ENCODE measurements at places on chromosomes 5 and 9. TPM values are rescaled to one million over a fixed set of nuclear protein-coding genes. Genes with fewer than 3 reads are reported as not detected.

NR2F1 gene
- 4.3 TPM for total RNA-seq

CYLC2 gene
- not detected for total RNA-seq

SEC24A gene
- total RNA-seq: 10.2 TPM

CDO1 gene
- total RNA-seq: not detected

PDE6A gene
- total RNA-seq: 0.24 TPM

COL5A1 gene
- total RNA-seq: 54.8 TPM

AQP3 gene
- total RNA-seq: 22.7 TPM

CDH9 gene
- total RNA-seq: not detected

ANKRD34B gene
- total RNA-seq: 0.17 TPM

DHFR gene
- total RNA-seq: 53.2 TPM

GPX8 gene
- 34.2 TPM for total RNA-seq

IDNK gene
- total RNA-seq: 7.6 TPM

FAM221B gene
- not detected for total RNA-seq

SMIM33 gene
- not detected for total RNA-seq

MYOZ3 gene
- total RNA-seq: not detected

TAS2R1 gene
- total RNA-seq: not detected

BHMT gene
- total RNA-seq: not detected

FBXL7 gene
- 1.3 TPM for total RNA-seq

GDA gene
- total RNA-seq: 1.2 TPM

FOXD4L5 gene
- total RNA-seq: 0.03 TPM

ACTL7A gene
- not detected for total RNA-seq

PCDHGA4 gene
- 0.15 TPM for total RNA-seq

QSOX2 gene
- total RNA-seq: 25.4 TPM

ANXA6 gene
- 46.1 TPM for total RNA-seq

FGF1 gene
- total RNA-seq: 0.44 TPM

PHAX gene
- total RNA-seq: 70.0 TPM

TRIM36 gene
- 1.8 TPM for total RNA-seq

LHX6 gene
- 2.4 TPM for total RNA-seq

LCNL1 gene
- total RNA-seq: 0.13 TPM

SLC6A7 gene
- total RNA-seq: not detected

HTR1A gene
- not detected for total RNA-seq

ITGA1 gene
- total RNA-seq: 1.6 TPM

ZNF474 gene
- total RNA-seq: 0.17 TPM

TMEM215 gene
- not detected for total RNA-seq

TAF11L5 gene
- not detected for total RNA-seq

FBP2 gene
- 0.06 TPM for total RNA-seq

SAXO1 gene
- total RNA-seq: not detected

MARVELD2 gene
- total RNA-seq: 2.4 TPM

MAMDC2 gene
- 0.16 TPM for total RNA-seq

HINT2 gene
- 107 TPM for total RNA-seq

GRXCR2 gene
- not detected for total RNA-seq

NMUR2 gene
- total RNA-seq: 0.10 TPM

All from A549 treated with Hydrocortisone at 1 μM for 4 hours (cell line).